Left lung (tissue), 14 donors: ENCODE measurements at places on chromosomes 12 and 14.
A peak's percentile ranks its signal among the peaks of the same experiment; 100 is the strongest.

- DNase-seq: no peak
Measured at GRCh38 chr12:98002887-98003493, 512.4 kb upstream of the TMPO start.

GRCh38 chr14:104865631-104866441 is 768 bp downstream of the CEP170B start:
- DNase-seq: peak; percentile 41

- DNase-seq: no peak
Measured at GRCh38 chr12:26088998-26089397, 35.8 kb downstream of the BHLHE41 start.

GRCh38 chr14:96274543-96274942 is 18.5 kb downstream of the BDKRB1 start:
- DNase-seq: no peak

GRCh38 chr12:6333029-6333428 is 8.8 kb downstream of the TNFRSF1A start:
- DNase-seq: no peak

DNA sequence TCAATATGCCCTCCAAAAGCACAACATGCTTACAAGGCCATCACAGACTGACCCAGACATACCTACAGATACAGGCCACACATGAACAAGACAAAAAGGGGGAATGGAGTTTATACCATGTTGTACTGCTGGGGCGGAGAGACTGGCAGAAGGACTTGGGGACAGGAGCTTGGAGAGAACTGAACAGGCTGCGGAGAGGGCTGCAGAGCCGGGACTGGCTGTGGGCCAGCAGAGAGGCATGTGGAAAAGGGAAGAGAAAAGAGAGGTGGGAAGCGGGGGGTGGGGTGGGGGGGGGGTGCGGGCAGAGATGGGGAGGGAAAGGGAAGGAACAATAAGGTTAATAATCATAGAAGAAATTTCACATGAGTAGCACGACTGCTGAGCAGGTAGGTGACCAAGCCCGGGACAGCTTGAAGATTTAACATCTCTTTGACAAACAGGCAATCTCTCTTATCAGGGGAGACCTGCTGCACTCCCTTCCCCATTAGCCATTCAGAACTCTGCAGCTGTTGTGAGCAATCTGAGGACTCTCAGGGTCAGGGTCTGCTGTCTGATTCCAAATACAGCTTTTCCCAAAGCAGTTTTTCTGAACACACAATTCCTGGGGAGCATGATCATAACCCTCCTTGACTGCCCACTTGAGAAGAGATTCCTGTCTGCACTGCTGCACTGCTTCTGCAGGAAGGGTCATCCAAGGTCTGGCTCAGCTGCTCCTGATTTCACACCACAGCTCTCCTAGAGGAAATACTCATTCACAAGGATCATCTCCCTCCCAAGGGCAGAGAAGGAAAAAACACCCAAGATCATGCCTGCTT is 21.6 kb upstream of the STAC3 start:
- DNase-seq: no peak

DNA sequence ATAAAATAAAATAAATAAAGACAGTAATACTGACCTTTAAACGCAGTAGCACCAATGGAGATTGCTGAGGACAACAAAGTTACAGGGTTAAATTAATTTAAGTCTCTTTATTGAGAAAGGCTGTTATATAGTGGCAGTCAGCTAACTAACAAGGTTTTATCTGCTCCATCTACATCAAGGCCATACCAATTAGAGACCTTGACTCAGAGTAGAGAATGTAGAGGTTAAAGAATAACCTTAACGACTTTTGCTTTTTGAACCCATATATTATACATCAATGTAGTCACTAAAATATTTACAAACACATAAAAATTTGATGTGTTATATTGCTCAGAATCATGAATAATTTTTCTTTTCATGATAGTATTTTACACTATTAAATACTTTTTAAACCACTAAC is 21.6 kb downstream of the OSBPL8 start:
- no peak for DNase-seq

GRCh38 chr12:45186762-45187161 is 29.1 kb upstream of the ANO6 start:
- DNase-seq: no peak

GRCh38 chr14:53265025-53265424 is 111.9 kb upstream of the DDHD1 start:
- DNase-seq: no peak

DNA sequence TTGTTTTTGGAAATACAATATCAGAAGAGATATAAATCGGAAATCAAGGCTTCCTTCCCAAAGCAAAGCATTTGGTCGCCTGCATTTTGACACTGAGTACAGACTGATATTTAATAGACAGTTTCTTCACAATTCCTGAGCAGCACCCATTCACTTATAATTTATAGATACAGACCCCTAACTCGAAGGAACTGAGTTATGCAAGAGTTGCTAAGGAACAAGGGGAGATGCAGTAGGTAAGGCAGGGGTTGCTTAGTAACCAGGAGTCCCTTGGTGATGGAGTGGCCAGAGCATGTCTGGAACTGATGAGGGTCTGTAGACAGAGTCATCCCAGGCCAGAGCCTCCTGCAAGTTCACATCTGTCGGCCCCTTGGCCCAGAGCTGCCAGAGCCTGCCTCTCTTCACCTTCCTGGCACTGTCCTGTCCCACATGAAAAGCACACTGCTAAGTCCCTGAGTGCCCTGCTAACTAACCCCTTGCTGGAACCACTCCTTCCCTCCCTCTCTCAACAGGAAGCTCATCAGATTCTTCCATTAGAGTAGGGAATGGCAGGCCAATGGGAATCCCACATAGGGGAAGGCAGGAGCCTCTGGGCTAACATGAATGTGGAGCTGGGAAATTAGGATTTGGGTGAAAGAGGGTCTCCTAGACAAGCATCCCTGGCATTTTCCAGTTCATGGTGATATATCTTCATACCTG is 3.6 kb upstream of the DHRS2 start:
- DNase-seq: no peak

- no peak for DNase-seq
Measured at GRCh38 chr12:53924521-53925405, 13.9 kb upstream of the HOXC13 start.

DNA sequence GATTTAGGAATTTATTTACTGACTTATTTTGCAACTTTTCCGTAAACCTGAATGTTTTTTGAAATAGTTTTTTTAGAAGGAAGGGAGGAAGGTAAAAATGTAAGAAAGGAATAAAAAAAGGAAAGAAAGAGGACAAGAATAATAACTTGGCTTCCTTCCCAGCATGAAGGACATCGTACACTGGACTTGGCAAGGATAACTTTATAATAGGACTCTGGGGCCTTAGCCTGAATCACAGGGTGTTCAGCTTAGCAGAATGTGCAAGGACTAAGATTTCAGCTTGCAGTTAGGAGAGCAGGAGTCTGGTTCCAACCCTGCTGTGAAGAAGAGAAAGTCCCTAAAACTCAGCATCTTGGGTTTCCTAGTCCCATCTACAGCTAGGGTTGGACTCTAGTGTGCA is 1053.3 kb downstream of the VRK1 start:
- no peak for DNase-seq

GRCh38 chr12:14950982-14951746 is 10.2 kb downstream of the ARHGDIB start:
- no peak for DNase-seq

- DNase-seq: peak; percentile 52
Measured at GRCh38 chr12:109115758-109116610, at the start of gene ACACB. Gene ACACB (plus strand): TSS chr12:109116587. CDS start chr12:109139406, 22,819 bp downstream.

- DNase-seq: no peak
Measured at GRCh38 chr12:30442461-30442860, 253.2 kb downstream of the IPO8 start.

DNA sequence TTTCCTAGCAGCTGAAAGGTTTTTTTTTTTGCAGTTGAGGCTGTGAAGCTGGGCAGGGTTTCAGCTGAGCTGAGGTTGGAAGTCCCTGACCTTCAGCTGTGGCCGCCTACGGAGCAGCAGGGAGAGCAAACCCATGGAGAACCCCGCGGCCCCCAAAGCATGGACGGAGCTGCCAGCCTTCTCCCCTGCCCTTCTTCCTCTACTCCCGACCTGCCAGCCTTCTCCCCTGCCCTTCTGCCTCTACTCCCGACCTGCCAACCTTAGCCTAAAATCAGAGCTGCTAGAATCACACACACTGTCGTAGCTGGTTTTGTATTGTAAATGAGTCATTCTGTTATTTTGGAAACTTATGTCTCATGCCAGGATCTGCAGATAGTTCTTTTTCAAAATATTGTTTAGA is 74.6 kb downstream of the PPP2R5C start:
- DNase-seq: no peak

GRCh38 chr14:55581342-55581771 is 1.4 kb downstream of the KTN1 start:
- DNase-seq: peak; percentile 33

DNA sequence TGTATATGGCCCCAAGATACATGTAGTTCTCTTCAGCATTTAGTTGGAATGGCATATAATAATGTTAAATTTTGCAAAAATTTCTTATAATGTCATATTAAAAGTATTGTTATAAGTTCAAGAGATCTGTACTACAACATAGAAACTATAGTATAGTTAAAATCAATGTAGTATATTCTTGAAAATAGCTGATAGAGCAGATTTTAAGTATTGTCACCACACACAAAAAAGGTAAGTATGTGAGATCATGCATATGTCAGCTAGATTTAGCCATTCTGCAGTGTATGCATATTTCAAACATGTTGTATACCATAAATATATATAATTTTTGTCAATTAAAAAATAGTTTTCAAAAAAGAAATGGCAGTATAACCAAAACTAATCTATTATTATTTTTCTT is 86.5 kb downstream of the PLBD1 start:
- DNase-seq: no peak

DNA sequence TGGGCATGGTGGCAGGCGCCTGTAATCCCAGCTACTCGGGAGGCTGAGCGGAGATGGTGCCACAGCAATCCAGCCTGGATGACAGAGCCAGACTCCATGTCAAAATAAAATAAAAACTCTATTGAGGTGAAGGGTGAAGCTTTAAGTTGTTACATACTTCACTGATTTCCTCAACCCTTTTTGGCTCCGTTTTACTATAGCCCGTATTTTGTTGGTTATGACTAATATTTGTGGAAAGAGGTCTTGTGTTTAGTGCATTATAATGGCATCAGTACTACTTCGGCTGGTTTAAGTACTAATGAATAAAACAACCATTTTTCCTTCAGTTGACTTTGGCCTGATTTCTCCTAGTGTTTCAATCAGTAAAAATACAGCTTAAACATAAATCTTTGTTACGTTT is 27.0 kb upstream of the SLC2A14 start:
- no peak for DNase-seq

DNA sequence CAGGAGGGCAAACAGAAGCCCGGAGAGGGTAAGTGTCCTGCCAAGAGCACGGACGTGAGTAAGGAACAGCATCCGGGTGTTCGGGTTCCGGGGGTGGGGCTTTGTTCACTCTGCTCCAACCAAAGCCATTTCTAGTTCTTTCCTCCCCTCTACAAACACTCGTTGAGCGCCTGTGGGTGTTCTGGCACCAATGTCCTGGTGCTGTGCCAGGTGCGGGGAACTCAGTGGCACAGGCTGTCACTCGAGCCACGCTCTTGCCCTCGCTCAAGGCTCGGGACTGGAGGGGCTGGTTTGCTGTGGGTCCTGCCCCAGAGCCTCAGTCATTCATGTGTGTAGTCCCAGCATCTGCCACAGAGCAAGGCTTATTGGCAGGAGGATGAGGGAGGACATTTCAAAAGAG is 157.5 kb downstream of the CALM1 start:
- DNase-seq: no peak

GRCh38 chr12:99157946-99158345 is 489.6 kb upstream of the GARIN6 start:
- DNase-seq: no peak

DNA sequence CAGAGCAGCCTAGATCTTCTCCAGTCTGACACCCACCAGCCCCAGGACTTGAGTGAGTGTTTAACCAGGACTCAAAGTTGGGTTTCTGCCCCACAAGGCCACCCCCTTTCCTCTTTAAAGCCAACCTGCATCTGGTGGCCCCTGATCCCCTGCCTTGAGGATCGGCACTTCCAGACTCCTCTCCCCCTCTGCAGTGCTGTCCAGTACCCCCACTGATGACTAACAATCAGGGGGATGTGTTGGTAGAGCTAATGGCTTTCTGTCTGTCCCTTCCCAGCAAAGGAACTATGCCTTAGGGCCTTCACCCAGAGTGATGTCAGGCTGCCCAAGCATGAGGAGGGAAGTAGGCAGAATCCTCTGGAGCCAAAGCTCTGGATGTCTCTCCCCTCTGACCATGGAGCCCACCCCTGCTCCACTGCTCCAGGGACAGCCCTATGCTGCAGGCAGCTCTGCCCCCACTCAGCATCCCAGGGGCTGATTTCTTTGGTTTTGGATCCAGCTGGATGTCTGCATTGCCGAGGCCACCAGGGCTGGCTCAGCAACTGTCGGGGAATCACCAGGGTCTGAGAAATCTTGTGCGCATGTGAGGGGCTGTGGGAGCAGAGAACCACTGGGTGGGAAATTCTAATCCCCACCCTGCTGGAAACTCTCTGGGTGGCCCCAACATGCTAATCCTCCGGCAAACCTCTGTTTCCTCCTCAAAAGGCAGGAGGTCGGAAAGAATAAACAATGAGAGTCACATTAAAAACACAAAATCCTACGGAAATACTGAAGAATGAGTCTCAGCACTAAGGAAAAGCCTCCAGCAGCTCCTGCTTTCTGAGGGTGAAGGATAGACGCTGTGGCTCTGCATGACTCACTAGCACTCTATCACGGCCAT is 42.9 kb downstream of the DAD1 start:
- DNase-seq: peak; percentile 81

- DNase-seq: no peak
Measured at GRCh38 chr14:34147461-34147860, 196.6 kb upstream of the EGLN3 start.
